ENCODE measurements at places on chromosomes 2 and 18. TPM values are rescaled to one million over a fixed set of nuclear protein-coding genes. Genes with fewer than 3 reads are reported as not detected.
A peak's percentile ranks its signal among the peaks of the same experiment; 100 is the strongest.

Gene ATP8B1
- 57.7 TPM for polyA plus RNA-seq

- no peak for DNase-seq
Measured at GRCh38 chr2:149928011-149928410, 340.4 kb upstream of the MMADHC start.

- peak; percentile 87 for DNase-seq
Measured at GRCh38 chr2:44479127-44479887, 117.6 kb downstream of the CAMKMT start.

GRCh38 chr2:229641676-229642075 is 72.7 kb downstream of the DNER start:
- no peak for DNase-seq

GRCh38 chr18:45286431-45286830 is 328.8 kb upstream of the SLC14A2 start:
- DNase-seq = no peak

GRCh38 chr2:129829588-129829987 is 149.9 kb upstream of the RAB6C start:
- no peak for DNase-seq

Gene PRKAG3
- not detected for polyA plus RNA-seq
